Stimulated activated CD4-positive, alpha-beta T cell treated with anti-CD3 and anti-CD28 coated beads, Interleukin-4, amount 100 ng/mL, for 48 hours (primary cell): ENCODE measurements at places on chromosomes 1 and 21.

DNA sequence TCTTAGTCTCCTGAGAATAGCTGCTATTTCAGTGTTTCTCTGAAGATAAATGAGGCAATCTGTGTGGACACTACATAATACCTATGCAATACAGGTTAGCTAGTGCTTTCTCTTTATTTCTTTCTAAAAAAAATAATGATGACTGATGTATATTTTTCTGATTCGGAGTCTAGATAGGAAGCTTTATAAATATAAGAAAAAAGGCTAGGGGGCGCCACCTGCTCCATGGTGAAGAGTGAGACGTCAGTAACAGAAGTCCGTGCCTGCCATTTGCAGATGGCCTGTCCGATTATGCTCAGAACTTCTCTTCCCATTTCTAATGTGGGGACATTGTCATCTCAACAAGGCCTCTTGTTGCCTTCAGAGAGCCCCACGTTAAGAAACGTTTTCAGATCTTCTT, 26.4 kb downstream of the QSOX1 start:
- DNase-seq: peak; percentile 11

- no peak for DNase-seq
Measured at GRCh38 chr1:211024901-211025300, 109.0 kb downstream of the KCNH1 start.

DNA sequence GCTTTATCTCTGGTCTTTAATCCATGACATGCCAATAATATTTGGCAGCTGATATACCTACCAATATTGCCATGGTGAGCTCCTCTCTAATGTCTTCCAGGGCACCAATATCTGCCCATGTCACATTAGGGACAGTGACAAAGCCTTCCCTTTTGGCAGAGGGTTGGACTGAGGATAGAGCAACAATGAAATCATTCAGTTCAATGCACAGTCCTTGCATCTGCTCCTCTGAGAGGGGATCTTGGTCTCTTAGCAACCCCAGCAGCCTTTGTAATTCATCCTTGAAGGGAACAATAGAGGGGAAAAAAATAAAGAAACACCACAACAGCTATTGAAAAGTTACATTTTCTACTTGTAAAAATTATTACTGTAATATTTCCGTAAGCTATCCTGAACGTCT, 42.3 kb downstream of the NVL start:
- no peak for DNase-seq

GRCh38 chr1:8016210-8016894, 9.8 kb downstream of the ERRFI1 start:
- DNase-seq: no peak

DNA sequence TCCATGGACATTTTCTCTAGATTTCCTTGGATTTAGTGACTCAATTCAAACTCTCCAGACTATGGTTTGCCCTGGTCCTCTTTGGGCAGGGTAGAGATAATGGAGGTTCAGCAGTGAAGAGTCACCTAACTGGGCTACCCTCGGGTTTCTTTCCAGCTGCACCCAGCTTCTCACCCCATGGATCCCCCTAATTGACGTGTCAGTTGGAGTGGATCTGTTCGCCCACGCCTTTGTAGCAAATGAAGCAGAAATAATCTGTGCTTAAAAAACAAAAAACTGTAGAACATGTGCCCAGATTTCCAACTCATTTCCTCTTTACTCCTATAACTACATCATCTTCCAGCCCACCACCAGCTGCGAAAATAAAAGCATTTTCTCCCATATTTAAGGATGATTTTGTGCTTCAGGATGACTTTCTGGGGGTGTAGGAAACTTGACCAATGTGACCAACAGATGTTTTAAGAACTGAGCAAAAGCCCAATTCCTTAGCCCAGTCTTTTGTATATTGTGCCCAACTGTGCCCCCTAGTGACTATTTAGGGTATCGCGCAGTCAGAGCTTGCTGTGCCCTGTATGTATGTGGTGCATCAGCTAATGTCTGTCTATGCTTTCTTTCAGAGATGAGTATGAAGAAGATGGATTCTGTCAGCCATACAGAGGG, 66.5 kb upstream of the UBE2U start:
- peak; percentile 64 for DNase-seq

DNA sequence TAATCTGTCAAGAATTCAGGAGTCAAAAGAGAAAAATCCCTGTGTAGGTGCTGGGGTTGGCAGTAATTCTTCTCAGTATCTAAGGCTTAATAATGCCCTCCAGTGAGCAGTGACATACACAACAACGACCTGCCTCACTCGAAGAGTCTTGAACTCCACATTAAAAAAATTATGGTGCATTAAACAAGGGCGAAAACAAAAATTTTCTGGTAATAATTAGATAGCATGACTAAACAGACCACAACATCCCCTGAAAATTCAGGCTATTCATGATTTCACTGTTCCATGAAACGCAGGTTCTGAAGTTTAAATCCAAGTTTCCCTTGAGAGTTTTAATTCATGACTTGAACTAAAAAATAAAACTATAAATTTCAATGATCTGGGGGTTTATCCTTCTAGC, 5.1 kb downstream of the SRSF4 start:
- no peak for DNase-seq

GRCh38 chr1:8562881-8563865, 245.3 kb downstream of the SLC45A1 start:
- DNase-seq: no peak

GRCh38 chr1:200211157-200211556, 183.6 kb downstream of the NR5A2 start:
- DNase-seq: no peak

DNA sequence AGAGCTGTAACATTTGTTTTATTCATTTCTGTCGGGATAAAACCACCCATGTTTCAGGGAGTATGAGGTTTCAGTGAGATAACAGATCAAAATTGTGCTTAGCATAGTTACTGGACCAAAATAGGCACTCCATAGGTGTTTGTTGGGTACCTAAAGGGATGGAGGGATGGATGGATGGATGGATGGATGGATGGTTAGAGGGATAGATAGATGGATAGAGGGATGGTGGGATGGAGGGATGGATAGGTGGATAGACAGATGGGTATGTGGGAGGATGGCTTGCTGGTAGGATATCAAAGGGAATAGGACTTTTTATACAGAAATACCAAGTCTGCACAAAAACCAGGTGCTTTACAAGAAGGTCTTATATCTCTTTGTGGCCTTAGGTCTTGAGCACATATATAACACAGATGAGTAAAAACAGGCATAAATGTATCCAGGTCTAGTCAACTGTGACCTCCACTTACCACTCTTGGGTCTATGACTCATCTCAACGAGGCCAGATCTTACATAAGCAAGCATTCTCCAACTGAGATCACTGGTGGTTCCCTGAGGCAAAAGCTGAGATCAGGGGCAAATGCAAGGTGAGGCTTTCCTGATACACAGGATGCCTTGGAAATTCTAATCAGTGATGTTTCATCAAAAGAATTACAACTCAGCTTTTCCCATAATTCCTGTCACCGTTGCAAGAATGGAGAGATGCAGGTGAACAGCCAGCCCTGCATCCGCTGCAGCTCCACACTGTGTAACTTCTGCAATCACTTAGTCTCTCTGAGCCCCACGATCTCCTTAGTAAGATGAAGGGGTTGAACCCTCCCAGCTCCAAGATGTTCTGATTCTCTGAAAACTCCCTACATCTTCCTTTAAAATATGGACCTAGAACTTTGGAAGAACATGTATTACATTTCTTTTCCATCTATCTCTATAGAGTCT, 32.0 kb downstream of the PTAFR start:
- DNase-seq: no peak

DNA sequence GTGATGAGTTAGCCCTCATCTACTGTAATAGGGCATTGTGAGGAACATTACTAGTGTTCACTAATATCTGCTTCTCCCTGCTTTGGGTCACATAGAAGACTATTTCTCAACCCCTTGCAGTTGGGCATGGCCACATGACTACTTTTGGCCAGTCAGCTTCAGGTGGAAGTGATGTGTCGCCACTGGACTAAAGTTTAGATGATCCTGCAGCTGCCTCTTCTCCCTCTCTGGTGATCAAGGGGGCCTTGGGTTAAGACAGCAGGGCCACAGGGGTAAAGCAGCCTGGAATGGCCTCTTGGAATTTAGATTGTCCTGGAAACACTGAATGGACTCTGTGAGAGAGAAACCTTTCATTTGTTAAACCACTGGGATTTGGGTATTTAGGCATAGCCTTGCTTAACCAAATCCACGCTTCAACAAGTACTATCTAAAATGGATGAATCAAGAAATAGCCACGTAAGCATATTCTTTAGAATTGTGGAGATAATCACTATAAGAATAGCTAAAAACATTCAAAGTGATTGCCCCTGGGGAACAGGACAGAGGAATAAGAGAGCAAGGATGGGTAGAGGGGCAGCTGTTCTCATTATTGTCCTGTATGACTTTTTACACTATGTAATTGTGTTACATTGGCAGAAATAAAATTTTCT, 41.2 kb downstream of the OPRD1 start:
- DNase-seq: no peak

DNA sequence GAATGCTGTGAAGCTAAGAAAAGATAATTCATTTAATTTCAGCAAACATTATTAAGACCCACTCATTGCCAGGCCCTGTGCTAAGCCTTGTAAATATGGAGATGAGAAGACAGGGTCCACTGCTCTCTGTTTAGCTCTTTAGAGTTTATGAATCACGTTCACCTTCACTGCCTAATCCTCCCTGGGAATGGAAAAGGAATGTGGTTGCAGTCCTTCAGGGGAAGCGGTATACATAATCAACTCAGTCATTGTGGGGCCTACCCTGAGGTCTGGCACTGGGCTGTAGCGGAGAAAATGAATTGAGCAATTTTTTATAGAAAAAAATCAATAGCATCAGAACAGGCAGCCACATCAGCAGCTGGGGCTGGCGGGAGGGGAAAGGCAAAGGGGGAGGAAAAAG, 412.1 kb upstream of the NFIA start:
- no peak for DNase-seq

DNA sequence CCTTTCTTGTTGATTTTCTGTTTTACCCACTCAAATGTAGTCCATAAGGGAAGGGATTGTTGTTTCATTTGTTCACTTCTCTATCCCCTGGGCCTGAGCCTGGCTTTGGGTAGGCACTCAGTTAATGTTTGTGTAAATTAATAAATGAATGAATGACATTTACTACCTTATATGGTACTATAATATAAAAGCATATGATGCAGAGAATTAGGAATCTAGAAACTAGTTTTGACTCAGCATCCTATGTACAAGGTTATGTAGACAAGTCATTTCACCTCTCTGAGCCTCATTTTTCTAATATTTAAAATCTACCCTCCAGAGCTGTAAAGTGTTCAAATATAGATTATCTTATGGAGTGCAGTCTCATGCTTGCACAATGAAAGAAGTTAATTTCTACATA, 68.9 kb upstream of the S1PR1 start:
- no peak for DNase-seq

GRCh38 chr1:22673486-22674409, 20.7 kb downstream of the C1QB start:
- peak; percentile 32 for DNase-seq

DNA sequence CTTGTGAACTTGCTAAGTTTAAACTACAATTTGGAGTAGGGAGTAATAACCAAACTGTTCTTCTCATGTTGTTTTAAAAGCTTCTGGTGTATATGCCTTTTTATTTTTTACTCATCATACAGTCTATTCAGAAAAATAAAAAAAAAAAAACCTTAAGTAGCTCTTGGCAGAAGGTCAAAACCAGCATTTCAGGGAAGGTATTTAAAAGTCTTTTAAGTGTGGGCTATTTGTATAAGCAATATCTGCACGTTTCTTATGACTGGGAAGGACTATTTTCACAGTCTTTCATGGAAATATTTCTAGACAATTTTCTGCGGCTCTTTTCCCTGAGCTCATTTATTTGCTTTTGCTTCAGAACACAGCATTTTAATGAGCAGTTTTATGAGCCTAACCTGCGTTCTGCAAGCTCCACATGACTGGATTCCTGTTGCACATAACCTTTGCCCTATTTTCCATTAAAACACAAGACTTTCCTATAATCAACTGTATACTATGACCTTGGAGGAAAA, 60.9 kb upstream of the C1orf105 start:
- DNase-seq: no peak

GRCh38 chr1:6470132-6471085, 4.4 kb upstream of the TNFRSF25 start:
- DNase-seq: no peak

- DNase-seq: no peak
Measured at GRCh38 chr1:225945564-225945963, 4.5 kb upstream of the LEFTY2 start.

- no peak for DNase-seq
Measured at GRCh38 chr1:18922319-18922726, 20.0 kb upstream of the ALDH4A1 start.

DNA sequence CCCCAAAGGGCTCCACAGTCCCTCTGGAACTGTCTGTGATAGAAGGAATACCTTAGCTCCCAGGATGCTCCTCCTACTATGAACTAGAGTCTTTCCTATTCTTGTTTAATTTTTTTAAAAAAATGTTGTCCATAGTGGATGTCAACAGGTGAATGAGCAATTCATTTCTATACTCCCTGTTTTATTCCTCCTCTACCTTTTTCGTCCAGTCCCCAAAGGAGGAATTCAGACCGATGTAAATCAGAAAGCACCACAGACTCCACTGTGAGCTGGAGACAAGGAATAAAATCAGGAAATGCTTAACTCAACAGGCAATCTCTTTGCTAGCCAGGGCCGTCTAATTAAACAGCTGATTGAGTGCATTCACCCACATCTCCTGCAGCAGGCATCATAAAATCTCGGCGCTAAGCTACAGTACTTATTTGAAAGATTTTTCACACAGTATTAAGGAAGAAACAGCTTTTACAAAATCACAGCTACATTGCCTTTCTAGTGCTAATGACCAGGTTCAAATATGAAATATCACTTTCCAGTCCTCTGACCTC, 381.6 kb downstream of the SIPA1L2 start:
- DNase-seq: no peak

- no peak for DNase-seq
Measured at GRCh38 chr1:159815926-159816325, 10.7 kb upstream of the SLAMF8 start.

DNA sequence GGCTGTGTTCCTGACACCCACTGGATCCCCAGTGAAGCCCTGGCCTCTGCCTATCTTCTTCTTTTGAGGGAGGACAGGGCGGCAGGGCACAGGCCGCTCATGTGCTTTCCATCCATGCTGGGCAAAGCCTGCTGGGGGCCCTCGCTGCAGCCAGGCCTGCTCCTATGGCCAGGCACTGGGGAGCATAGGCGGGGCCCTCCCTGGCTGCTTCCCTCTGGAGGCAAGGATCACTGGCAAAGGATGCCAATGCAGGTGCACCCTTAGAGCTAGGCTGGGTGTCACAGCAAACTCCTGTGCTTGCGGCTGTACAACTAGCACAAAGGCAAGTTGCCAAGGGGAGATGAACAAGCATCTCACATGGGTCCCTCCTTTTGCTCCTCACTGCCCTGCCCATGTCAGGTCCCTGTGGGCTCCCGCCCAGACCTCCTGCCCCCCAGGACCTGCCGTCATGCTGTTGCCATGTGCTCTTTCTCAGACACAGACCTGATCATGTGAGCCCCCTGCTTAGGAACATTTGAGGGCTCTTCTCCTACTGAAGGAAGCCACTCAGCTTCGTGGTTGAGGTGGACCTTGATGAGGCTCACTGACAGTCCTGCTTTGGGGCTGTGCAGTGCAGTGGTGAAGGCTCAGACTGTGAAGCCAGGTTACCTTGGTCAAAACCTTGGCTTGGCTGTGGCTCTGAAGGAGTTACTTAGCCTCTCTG, 393.6 kb downstream of the PTPRU start:
- no peak for DNase-seq

GRCh38 chr1:185857442-185857841, 123.3 kb downstream of the HMCN1 start:
- DNase-seq: no peak
